SJSA1 (cell line): ENCODE measurements at places on chromosomes 2 and 18.

DNA sequence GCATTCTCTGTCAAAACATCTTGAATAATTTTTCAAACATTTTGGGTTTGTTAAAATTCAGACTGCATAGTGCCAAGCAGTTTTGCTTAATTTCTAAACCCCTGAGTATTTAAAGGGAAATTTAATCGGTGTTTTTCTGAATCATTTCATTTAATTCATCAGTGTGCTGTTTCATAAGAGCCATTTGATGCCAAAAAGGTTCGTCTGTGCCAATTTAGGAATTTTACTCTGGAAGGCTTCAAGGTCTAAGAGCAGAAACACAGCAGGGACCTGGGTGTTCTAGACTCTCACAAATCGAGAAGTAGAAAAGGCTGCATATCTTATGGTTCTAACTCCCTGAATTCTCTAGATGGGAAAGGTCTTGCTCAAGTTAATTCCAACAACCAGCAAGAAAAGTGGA lies 311.9 kb upstream of the NT5C1B start:
- no peak for DNase-seq

DNA sequence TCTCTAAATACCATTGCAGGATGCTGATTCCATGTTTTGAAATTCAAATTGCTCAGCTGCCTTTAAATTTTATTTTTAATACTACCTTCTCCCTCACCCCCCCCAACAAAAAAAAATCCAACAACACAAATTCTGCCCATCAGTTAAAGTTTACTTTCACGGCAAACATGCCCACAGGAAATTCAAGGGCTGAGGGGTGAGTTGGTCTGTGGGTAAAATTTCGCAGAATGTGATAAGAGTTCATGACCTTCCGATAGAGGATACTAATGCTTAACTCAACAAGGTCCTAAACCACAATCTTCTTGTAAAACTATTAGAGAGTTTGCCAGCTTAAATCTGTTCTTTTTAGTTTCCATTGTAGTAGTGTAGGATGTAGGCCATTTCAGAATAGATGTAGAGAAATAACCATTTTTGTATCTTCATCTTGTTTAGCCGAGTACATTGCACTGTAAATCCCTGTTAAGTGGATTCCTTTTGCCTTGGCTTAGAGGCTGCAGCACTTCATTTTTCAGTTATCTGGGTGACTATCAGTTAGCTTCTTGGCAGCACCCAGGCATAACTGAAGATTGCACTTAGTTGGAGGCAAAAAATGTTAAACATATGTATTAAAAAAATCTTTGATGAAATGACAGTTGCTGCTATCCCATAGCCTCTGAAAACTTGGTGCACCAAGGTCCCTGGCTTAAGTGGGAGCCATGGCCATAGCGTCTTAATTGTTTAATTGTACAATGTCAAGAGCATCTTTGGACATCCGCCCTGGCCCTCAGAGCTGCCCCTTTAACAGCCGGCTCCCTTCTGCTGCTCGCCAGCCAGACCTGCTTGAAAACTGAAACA lies 232.3 kb downstream of the HAUS1 start:
- no peak for DNase-seq

GRCh38 chr2:233409286-233409991 lies 55.1 kb downstream of the DGKD start:
- DNase-seq: peak; percentile 15

- DNase-seq: no peak
These were observed 78.9 kb downstream of the GNAL start for GRCh38 chr18:11767935-11768334.

DNA sequence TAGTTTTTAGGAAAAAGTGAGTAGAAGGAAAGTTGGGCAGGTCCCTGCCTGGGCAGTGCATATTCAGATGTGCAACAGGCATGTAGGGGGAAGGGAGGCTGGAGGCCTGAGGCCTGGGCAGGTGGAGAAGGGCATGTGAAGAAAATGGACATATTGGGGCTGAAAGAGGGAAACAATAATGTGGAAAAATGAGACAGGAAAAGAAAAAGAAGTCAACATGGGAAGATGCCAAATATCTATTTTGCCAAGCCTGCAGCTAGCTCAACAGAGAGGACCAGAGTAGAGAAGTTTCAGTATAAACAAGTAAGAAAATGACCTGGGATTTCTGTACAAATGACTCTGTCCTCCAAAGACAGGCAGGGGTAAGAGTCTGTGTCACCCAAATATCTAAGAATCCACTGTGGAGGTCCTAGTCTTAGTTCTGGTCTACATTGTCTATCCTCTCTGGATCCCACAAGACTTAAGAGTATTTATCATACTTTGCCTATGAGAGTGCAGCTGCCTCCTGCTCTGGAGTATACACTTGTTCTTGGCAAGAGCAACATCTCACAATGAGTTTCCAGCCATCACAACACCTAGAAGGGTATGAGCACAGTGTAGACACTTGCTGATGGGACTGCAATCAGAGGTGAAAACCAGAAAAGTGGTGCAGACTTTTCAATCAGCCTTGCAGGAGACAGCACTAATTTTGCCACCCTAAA lies 80.2 kb downstream of the CLHC1 start:
- no peak for DNase-seq

DNA sequence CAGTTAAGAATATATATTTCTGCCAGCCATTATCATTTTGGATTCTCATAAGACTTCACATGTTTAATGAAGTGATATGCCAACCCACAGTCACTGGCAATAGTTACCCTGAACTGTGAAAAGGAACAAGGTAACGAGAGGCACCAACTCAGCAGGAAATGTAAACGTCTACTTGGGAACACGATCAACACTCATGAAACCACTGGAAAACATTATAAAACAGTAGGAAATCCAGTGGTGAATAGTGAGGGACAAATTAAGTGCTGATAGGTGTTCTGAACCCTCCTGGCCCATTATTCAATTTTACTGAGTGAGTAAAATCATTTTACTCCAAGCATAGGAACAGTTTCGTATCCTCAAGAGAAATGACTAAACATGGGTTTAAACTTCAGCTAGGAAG lies 17.1 kb downstream of the CCDC68 start:
- no peak for DNase-seq

DNA sequence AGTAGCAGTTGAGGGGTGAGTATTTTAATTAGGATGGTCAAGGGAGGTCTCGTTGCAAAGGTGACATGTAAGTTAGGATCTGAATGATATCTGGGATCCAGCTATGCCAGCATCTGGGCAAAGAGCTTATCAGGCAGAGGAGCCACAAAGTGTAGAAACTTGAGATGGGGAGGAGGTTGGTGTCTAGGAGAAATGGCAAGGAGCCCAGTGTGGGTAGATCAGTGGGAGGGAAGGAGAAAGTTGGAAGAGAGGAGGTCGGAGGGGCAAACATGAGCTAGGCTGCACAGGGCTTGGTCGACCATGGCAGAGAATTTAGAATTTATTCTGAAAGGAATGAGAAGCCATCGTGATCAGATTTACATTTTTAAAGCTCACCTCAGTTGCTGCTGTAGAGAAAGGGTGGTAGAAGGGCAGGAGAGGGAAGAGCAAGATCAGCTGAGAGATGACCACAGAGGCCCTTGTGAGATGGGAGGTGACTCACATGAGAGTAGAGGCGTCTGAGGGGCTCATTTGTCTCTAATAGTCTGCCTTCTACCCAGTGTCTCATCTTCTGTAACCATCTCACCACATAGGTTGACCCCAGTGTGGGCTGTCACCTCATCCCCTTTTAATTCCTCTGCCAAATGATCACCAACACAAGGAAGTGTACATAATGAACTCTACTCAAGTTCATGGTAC lies 170.0 kb downstream of the ETAA1 start:
- no peak for DNase-seq

DNA sequence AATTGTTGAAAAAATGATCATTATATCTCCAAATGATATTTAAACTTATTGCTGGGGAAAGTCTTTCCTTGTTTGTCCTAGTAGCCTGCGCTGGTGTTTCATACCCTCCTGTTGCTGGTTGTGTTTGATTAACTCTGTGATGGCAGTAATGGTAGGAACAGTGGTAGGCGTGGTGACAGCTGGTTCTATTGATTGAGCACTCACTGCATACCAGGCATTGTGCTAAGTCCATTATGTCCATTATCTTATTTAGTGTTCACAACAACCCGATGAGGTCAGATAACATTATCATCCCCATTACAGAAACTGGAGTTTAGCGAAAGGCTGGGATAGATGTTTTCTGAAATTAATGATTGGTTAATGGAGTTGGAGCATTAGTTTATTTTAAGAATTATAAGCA lies 77.8 kb upstream of the STON1 start:
- no peak for DNase-seq

DNA sequence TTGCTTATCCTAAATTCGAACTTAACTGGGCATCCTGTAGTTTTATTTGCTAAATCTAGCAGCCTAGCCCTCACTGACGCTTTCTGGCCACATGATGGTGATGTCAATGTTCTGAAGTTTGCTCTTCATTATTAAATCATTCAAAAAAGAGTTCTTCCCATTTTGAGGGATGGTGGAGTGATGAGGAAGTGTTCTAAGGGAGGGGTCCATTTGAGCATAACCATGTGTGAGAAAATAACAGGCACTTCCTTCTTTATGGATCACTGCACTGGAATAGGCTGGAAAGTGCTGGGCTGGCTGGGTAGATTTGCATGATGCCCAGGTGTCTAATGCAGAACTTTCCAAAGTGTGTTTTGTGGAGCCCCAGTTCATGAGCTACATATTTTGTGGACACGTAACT lies 74.2 kb downstream of the TNFRSF11A start:
- no peak for DNase-seq

GRCh38 chr2:136226903-136227302 lies 109.0 kb upstream of the CXCR4 start:
- no peak for DNase-seq

- DNase-seq: no peak
These were observed 56.8 kb downstream of the COX7A2L start for GRCh38 chr2:42304059-42304713.

GRCh38 chr2:235746257-235746934 lies 252.6 kb downstream of the AGAP1 start:
- DNase-seq: peak; percentile 83

DNA sequence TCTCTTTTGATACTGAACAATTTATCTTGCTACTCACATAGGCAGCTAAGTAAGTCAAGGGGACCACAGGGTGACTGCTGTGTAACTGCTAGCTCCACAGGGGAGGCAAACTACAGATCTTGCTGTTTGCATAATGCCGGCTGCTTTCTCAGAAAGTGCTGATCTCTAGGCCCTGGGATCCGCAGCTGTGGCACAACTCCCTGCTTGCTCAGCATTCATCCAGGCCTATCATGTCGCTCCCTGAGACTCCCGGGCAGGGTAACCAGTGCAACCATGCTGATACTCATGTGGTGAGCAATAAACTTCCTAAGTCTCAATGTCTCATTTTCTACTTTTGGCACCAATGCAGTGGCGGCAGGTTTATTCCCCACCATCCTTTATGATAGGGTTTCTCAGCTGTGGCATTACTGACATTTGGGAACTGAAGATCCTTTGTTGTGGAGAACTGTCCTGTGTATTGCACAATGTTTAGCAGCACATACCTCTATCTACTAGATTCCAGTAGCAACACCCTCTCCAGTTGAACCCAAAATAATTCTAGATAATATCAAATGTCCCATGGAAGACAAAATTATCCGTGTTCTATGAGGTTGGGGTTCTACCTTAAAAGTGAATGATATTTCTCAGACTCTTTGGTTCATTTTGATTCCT lies 1101.3 kb downstream of the LRP1B start:
- DNase-seq: no peak

- DNase-seq: no peak
These were observed 137.8 kb downstream of the PRKCE start for GRCh38 chr2:45789317-45789716.

DNA sequence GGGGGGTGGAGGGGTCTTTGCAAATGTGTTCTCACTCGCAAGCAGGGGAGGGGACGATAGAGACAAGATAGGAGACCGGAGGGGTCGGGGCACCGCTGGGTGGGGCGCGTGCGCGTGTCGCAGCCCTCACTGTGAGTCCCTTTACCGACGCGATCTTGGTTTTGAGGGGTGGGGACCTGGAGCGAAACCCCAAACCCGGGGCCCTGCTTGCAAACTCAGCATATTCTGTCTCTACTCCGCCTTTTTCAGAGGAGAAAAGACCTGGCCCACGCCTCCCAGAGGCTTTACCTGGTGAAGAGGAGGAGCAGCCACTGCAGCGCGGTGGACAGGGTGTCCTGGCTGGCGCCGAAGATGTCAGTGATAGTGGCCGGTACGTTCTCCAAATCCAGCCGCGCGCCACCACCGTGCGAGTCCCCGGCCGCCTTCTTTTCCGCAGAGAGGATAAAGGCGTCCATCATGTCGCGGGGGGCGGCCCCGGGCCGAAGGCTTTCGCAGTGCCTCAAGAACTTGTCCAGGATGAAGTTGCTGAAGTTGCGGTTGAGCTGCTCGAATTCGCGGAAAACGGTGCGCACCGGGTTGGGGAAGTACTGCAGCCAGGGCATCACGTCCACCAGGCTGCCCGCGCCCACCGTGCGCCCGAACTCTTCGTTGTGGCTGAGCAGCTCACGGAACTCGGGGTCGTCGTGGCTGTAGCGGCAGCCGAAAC lies 1.7 kb downstream of the CYP1B1 start:
- no peak for DNase-seq

DNA sequence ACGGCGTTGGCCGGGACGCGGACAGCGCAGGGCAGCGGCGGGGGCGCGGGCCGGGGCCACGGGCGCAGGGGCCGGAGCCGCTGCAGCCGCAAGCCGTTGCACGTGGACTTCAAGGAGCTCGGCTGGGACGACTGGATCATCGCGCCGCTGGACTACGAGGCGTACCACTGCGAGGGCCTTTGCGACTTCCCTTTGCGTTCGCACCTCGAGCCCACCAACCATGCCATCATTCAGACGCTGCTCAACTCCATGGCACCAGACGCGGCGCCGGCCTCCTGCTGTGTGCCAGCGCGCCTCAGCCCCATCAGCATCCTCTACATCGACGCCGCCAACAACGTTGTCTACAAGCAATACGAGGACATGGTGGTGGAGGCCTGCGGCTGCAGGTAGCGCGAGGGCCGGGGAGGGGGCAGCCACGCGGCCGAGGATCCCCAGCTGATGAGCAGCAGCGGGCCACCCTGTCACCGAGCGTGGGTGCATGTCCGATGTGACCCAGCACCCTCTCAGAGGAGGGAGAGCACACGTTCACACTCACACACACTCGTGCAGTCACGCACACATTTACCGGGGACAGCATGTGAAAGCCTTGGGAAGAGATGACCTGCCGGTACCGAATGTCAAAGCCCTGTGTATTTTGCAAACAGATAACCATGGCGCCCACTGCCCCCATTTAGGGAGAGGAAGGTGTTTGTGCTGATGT lies 4.2 kb downstream of the GDF7 start:
- DNase-seq: no peak

DNA sequence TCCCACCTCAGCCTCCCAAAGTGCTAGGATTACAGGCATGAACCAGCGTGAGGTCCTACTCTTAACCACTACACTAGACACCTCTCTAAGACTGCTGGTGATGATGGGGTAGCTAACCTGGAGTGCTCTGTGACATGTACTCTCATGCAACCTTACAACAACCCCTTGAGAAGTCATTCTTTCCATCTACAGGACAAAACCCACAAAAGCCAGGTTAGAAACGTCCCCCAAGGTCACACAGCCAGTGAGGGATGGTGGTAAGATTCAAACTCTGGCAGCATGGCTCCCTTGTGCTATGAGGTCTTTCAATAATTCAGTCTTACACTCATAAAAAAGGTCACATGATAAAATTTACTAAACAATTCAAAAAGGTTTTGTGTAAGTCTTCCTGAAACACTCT lies 94.8 kb upstream of the SERTAD2 start:
- DNase-seq: no peak
